ENCODE measurements at places on chromosomes 3 and 15.

DNA sequence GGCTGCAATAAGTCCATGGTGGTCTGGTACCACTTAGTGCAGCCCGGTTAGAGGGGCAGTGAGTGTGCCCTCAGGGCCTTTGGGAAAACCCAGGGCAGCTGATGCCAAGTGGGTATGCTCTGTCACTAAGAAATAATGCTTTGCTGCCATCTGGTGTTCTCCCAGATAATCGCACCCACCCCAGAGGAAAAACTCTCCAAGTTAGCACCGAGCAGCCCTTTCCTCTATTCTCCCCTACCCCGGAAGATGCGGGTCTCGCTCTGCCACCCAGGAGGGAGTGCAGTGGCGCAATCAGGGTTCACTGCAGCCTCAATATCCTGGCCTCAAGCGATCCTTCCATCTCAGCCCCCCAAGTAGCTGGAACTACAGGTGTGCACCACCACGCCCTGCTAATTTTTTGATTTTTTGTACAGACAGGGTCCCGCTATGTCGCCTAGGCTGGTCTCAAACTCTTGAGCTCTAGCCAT lies 21.3 kb upstream of the DAPK2 start:
- peak; percentile 58 for DNase-seq

DNA sequence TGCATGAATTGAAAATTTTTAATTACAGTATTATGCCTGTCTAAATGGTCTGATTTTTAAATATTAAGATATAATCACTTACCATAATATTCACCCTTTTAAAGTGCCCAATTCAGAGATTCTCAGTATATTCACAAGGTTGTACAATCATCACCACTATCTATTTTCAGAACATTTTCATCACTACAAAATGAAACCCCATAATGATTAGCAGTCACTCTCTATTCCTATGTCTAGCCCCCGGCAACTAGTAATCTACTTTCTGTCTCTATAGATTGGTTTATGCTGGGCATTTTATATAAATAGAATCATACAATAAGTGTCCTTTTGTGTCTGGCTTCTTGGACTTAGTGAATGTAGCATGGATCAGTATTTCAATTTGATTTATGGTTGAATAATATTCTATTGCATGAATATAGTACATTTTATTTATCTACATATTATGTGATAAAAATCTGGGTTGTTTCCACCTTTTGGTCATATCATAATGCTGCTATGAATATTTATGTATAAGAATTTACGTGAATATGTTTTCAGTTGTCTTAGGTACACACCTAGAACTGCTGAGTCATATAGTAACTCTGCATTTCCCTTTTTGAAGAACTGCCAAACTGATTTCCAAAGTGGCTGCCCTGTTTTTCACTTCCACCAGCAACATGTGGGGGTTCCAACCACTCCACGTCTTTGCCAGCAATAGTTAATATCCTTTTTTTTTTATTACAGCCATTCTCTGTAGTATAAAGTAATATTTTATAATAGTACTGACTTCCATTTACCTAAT lies 485.7 kb upstream of the ZNF385D start:
- DNase-seq, result no peak

DNA sequence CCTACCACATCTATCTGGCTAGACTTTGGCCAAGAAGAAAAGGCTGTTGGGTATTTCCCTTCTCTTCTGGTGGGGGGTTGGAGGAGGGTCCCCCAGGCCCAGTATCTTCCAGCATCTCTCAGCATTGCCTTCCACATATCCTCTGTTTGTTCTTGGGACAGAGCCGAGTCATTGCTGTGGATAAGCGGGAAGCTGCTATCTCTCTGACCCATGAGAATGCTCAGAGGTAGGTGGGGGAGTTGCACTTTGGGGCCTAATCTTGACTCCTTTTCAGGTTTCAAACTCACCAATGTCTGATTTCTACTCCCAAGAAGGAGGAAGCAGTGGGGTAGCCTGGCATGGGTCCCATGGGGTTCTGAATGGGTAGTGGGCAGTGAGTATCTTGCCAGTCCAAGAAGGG lies 8.0 kb downstream of the HEMK1 start:
- no peak for DNase-seq

DNA sequence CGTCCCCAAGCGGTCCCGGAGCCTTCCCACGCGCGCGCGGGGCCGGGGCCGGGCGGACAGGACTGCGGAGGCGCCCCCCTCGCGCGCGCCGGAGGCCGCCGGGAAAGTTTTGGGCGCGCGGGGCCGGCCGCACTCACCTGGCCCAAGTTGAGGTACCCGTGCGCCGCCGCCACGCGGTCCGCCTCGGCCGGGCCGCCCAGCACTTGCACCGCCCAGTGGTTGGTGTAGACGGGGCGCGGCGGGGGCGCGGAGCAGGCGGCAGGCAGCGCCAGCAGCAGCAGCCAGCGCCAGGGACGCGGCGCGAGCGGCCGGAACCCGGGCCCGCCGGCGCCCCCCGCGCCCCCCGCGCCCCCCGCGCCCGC lies 289 bp downstream of the PCSK6 start:
- DNase-seq, result peak; percentile 97

- no peak for DNase-seq
Observed at GRCh38 chr3:105040026-105040622, 326.6 kb upstream of the ALCAM start.

GRCh38 chr3:28008235-28008634 lies 233.2 kb upstream of the CMC1 start:
- DNase-seq, result no peak

DNA sequence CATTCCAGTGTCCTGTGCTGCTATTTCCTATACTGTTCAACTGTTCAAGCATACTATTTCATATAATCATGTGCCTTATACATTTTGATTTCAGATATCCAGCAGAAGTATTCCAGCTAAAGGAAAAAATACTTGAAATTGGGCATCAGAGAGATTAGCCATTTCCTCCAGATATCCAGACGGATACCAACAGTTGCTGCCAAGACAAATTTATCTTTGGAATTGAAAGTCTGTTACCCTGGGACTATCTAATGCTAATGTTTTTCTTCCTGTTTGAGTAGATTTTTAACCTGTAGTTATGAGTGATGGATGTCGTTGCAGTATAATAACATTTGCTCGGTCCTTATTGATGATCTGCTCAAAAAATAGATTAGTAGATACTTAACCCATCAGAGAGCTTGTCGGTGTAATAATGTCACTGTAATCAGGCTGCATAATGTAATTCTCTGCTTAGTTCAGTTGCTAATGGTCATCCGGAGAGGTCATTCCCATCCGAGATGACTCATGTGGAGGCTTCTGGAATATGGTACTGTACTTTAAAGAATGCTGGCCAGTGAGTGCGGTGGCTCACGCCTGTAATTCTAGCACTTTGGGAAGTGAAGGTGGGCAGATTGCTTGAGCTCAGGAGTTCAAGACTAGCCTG lies 51.5 kb downstream of the TIMP4 start:
- no peak for DNase-seq

- no peak for DNase-seq
Observed at GRCh38 chr3:119318876-119319275, 24.7 kb downstream of the ARHGAP31 start.

DNA sequence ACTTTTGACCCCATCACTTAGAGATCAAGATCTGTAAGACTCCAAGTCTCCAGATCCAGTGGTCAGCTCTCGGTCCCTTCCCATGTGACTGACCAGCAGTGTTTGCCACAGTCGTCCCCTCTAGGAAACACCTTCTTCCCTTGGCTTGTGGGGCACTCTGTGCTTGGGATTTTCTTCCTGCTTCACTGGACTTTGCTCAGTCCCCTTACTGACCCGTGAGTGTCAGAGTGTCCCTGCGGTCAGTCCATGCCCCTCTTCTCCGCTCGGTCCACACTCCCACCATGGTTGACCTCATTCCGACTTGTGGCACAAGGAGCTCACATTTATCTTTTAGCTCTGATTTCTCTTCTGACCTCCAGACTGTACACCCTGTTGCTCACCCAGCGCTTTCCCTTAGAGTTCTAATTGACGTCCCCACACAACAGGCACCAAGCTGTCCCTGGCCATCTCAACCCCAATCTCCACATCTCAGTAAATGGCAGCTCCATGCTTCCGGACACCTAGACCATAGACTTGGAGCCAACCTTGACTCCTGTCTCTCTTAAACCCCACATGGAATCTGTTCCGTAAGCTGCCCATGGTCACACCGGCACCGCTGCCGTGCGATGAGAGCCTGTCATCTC lies 67.9 kb downstream of the APBA2 start:
- DNase-seq, result no peak

- no peak for DNase-seq
Observed at GRCh38 chr15:71275566-71276335, 160.5 kb downstream of the THSD4 start.

- DNase-seq, result no peak
Observed at GRCh38 chr15:92451225-92451825, 57.6 kb downstream of the ST8SIA2 start.

DNA sequence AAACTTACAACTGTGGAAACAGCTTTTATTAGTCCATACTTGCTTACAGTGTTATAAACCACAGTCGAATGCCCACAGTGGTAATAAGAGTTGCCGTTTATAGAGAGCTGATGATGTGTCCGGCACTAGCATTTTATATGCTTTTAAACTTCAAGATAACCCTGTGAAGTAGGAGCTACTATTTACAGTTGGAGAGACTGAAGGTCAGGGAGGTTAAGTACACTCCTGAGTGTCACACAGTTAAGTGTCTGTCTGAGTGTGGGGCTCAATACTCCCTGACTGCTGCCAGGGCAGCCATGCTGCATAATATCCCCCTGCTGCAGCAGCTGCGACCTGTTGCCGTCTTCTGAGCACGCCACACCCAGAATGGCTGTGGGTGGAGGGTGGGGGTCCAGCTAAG lies 89.9 kb upstream of the TNFAIP8L3 start:
- DNase-seq, result no peak
